ENCODE measurements at places on chromosomes 4 and X.
A peak's percentile ranks its signal among the peaks of the same experiment; 100 is the strongest.

- DNase-seq, result no peak
These were observed 1086.2 kb downstream of the STIM2 start for GRCh38 chr4:27946799-27947198.

DNA sequence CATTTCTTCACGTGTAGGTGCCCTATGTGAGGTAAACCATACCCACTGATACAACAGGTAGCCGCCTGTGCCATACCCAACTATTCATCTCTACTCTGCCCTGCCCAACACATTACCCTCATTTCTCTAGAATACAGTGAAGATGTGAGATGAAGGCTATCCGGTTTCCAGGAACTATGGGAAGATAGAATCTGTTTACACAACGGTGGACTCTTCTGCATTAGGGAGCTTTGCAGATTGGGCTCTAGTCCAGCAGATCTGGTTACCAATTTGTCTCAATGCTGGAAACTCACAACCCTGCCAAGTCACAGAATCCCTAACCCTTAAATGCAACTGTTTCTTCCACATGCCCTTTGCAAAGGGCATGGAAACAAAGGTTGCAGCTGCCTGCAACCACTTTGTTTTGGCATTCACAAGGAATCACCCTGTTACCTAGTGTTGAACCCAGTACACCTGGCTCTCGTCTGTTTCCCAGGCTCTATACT is 6.4 kb upstream of the SLAIN2 start:
- DNase-seq, result peak; percentile 69

- no peak for DNase-seq
These were observed 44.8 kb downstream of the PJA1 start for GRCh38 chrX:69120476-69120875.

GRCh38 chrX:15815779-15816437 is 25.6 kb downstream of the ZRSR2 start:
- peak; percentile 18 for DNase-seq
